ENCODE measurements at places on chromosomes 13 and 19.
A peak's percentile ranks its signal among the peaks of the same experiment; 100 is the strongest.

DNA sequence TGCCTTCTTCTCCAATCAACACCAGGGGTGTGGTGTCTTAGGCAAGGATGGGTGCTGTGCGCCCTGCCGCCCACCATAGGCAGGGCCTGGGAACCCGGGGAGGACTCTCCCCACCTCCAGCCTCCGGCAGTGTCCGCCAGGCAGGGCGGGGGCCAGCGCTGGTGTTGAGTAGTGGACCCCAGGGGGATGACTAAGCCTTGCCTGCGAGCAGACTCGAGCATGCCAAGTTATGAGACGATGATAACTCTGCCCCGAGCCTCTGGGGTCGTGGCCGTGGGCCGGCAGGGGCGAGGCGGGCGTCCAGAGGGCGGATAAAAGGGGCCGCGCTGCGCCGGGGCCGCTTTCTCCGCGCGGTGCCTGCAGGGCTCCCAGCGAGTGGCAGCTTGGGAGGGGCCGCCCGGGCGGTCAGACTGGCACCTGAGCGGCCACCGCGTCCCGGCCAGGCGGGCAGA is at the start of gene MEDAG:
MEDAG (plus strand) TSS at position 340 of the 452 bp plus-strand sequence. CDS start 245 bp downstream, outside the sequence.
- peak; percentile 87 for DNase-seq

DNA sequence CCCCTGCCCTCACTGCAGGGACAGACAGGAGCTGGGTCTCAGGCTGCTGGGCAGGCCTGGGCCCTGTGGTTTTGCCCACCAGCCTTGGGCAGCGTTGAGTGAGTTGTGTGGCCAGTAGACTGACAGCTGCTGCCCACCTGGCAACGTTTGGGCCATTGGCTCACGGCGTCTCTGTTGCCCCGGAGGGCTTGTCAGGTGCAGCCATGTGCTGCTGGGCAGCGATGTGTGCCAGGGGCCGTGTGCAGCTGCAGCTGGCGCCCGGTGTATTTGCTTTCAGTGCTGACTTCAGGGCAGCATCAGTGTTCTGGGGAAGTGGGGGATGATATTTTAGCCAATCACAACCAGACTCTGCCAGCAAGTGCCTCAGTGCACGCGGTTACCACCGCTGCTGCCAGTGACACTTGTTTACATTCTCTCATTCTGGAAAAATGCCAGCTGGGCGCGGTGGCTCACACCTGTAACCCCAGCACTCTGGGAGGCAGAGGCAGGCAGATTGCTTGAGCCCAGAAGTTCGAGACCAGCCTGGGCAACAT is 10.6 kb downstream of the FZR1 start:
- DNase-seq = no peak

DNA sequence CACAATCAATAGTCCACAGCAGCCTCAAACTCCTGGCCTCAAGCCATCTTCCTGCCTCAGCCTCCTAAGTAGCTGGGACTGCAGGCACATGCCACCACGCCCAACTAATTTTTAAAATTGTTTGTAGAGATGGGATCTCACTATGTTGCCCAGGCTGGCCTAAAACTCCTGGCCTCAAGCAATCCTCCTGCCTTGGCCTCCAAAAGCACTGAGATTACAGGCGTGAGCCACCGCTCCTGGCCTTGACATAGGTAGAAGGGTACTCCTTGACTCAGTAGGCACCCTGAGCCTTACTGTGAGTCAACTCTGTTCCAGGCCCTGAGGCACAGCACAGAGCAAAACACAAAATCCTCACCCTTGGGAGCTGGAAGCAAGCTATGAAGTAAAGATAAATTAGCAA is 7.8 kb downstream of the TNPO2 start:
- no peak for DNase-seq

DNA sequence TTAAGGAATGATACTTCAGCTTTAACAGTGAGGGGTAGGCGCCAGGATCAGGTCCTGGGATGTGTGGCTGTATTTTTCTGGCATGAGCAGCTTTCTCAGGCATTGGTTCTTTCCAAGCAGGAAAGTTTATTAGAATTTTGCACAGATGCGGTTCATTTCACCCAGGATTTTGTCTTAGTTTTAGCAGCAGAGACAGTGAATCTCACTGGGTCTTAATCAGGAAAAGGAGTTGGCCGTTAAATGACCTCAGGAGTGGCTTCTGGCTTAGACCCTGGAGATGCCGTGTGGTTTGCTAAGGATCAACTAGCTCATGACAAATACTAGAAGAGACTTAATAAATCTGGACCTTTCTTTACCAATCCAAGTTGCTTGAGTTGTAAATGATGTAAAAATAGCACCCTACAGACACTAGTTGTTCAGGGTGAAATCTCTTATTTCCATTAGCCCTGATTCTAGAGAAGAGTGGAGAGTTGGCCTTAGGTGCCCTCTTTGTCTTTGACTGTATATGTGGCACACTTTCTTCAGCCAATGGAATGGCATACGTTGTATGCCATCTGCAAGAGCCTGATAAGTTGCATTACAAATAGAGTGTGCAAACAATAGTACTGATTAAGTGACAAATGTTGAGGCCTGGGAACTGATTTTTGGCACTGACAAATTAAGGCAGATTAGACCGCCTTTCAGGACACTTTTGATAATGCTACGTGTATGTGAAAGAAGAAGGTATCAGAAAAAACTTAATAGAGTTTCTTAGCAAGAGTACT is 34.0 kb downstream of the LRCH1 start:
- DNase-seq = no peak

GRCh38 chr19:54160182-54160811 is 776 bp upstream of the LENG1 start:
- peak; percentile 49 for DNase-seq

DNA sequence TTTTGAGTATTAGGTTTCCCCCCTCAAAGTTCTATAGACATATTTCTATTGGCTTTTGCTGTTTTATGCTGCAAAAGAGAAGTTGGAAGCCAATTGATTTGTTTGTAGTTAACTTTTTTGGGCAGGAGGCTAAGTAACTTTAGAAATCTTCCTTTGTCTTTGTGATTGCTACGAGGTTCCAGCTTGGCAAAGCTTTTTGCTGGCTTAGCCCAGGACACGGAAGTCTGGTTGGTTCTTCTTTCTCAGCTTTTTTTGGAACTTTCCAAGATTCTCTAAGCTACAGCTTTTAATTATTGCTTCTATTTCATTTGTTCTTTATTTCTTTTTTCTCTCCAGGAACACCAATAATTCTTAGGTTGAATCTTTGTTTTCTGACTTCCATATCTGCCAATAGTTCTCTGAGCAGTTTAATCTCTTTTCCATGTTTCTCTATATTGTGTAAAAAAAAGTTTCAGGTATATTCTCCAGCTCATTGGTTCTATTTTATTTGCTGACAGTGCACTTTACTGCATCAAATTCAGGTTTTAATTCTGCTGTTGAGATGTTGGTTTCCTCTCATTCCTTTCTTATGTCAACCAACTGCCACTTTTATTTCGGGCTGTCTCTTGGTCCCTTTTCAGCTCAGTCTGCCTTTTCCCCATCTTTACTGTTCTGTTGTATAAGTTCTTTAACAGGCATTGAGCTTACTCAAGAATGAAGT is 27.8 kb downstream of the MBNL2 start:
- no peak for DNase-seq

DNA sequence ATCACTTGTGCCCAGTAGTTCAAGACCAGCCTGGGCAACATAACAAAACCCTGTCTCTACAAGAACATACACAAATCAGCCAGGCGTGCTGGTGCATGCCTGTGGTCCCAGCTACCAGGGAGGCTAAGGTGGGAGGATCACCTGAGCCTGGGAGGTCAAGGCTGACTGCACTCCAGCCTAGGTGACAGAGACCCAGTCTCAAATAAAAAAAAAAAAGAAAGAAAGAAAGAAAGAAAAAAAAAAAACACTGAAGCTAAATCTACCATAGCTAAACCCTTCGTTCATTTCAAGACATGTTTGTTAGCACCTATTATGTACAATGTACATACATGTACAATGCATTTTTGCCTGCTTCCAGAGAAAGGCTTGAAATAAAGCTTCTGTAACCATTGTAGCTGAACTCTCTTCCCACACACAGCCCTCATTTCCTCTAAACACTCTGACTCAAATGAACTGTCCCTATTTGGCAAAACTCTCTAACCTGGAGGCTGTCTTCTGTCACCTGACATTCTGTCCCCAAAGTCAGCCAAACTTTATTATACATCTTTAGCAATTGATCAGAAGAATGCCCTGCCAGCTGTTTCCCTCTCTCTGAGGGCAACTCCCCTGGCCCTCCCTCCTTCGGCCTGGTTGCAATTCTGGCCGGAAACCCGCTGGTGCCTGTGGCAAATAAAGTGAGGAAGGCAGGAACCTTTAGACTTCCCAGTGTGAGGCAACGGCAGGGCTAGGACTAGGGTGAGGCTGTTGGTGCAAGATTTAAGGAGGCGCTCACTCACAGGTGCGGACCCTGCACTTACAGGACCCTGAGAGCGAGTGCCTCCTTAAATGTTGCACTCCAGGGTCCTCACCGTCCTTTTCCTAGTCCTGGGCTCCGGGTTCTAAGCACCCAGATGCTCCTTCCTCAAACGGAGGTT is 1.8 kb downstream of the ETHE1 start:
- DNase-seq = peak; percentile 64

DNA sequence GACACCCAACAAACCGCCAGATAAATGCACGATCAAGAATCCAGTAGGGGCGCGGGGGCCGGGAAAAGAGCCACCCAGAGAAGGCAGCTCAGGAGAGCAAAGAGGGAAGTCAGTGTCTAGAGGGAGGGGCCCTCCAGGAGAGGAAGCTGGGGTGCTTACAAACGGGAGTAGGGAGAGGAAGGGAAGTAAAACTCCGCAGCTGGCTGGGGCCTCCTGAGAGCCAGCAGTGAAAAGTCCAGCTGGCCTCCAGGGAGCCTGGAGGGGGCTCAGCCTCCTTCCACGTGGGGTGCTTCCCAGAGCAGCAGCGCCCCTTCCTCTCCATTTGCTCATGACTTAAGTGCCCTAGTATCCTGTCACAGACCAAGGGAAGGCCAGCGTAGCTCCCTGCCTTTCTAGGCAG is 51.8 kb downstream of the TMED1 start:
- no peak for DNase-seq

Measured in fibroblast of pulmonary artery (primary cell).